Nasal cavity respiratory epithelium epithelial cell of viscerocranial mucosa (primary cell): ENCODE measurements at places on chromosomes 16 and 17. TPM values are rescaled to one million over a fixed set of nuclear protein-coding genes. Genes with fewer than 3 reads are reported as not detected.

CD300LF gene
- not detected in 2 replicates for total RNA-seq

TAOK1 gene
- 48.9 and 65.1 TPM in 2 replicates for total RNA-seq

TMEM235 gene
- not detected in 2 replicates for total RNA-seq

FNDC8 gene
- total RNA-seq: not detected in 2 replicates

CCDC40 gene
- total RNA-seq: 0.68 and 2.3 TPM in 2 replicates

LYRM1 gene
- 28.4 and 75.5 TPM in 2 replicates for total RNA-seq

PRSS33 gene
- not detected in 2 replicates for total RNA-seq

IGF2BP1 gene
- under 0.01 and 0.07 TPM in 2 replicates for total RNA-seq

ABCC12 gene
- total RNA-seq: not detected in 2 replicates

SHISA6 gene
- not detected in 2 replicates for total RNA-seq

SOX9 gene
- 4.4 and 10.4 TPM in 2 replicates for total RNA-seq

GALR2 gene
- 0.14 TPM in 1 of 2 replicates, not detected in the other for total RNA-seq

CLEC18B gene
- 0.68 and 2.4 TPM in 2 replicates for total RNA-seq

MYCBPAP gene
- total RNA-seq: under 0.01 and 0.28 TPM in 2 replicates

MEIOC gene
- under 0.01 TPM in 1 of 2 replicates, not detected in the other for total RNA-seq

CD300E gene
- not detected in 2 replicates for total RNA-seq

GJD3 gene
- total RNA-seq: 0.07 TPM in 1 of 2 replicates, not detected in the other

MEIOB gene
- 0.07 TPM in 1 of 2 replicates, not detected in the other for total RNA-seq

XAF1 gene
- total RNA-seq: 0.68 and 20.1 TPM in 2 replicates

HOXB2 gene
- total RNA-seq: 0.36 TPM in 1 of 2 replicates, not detected in the other

TMIGD1 gene
- not detected in 2 replicates for total RNA-seq

MYH3 gene
- total RNA-seq: 0.64 and 0.68 TPM in 2 replicates

ZNF263 gene
- total RNA-seq: 55.7 and 64.9 TPM in 2 replicates

SGCA gene
- 0.28 TPM in 1 of 2 replicates, not detected in the other for total RNA-seq

KRTAP4-11 gene
- not detected in 2 replicates for total RNA-seq

PLLP gene
- 3.1 and 3.4 TPM in 2 replicates for total RNA-seq

CDYL2 gene
- total RNA-seq: 2.1 and 4.1 TPM in 2 replicates

GPR139 gene
- not detected in 2 replicates for total RNA-seq

HBQ1 gene
- not detected in 2 replicates for total RNA-seq

CHST5 gene
- not detected in 2 replicates for total RNA-seq

AP1G1 gene
- 43.1 and 70.5 TPM in 2 replicates for total RNA-seq
